ENCODE measurements at places on chromosomes 12 and 14.

DNA sequence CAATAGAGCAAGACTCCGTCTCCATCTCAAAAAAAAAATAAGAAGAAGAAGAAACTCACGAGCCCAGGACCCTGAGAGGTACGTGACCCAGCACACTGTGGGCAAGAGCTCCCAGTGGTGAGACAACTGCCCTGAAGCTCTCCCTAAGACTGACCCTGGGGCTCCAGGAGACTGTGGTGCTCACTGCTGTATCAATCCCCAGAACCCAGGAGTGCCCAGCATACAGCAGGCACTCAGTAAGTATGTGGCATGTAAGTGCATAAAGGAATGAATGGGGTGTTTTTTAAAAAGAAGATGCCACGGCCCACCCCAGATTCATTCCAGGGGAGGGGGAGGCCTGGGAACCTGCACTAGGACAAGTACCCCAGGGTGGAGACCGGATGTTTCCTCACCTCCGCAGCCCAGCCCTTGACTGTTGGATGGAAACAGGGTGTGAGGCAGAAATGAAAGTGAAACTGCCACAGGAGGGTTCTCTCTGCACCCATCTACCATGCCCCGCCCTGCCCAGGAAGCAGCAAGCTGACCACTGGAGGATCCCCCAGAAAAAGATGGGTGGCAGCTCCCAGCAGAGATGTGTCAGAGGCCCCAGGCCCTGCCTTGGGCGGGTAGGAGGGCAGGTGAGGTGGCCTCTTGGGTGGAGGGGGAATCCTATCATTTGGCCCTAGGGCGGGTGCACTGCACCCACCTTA, 12.2 kb downstream of the ITPK1 start:
- peak; percentile 74 for DNase-seq

DNA sequence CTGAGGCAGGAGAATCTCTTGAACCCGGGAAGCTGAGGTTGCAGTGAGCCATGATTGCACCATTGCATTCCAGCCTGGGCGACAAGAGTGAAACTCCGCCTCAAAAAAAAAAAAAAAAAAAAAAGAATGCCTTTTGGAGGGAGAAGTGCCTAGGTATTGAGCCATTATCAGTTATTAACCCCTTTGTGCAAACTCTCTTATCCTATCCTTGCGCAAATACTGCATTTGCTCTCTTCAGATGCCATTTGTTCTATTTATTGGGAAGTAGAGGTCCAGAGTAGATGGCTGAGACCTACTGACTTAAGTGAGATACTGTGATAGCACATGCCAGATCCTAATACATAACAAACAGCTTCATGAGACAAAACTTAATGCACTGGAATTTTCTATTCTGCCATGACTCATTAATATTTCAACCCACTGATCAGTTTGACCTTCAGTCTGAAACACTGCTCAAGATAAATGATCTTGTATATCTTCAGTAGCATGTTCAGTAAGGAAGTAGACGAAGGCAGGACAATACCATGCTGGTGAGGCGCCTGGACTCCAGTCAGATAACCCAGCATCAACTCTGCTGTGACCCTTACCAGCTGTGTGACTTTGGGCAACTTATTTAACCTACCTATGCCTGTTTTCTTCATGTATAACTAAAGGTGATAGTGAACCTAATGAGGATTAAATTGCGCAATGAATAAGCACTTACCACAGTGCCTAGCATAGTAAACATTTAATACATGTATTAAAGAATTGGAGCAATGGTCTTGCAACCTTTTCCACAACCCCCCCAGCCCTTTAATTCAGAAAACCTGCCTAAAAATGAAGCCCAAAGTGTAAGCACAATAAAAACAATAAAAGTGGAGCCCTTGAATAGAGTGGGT, 5.7 kb upstream of the DNAAF2 start:
- DNase-seq = no peak

- DNase-seq = no peak
These were observed 13.5 kb upstream of the GOLGA5 start for GRCh38 chr14:92780444-92781232.

GRCh38 chr12:116616536-116617248, 57.5 kb downstream of the MAP1LC3B2 start:
- no peak for DNase-seq

GRCh38 chr14:29741909-29742401, 185.7 kb downstream of the PRKD1 start:
- no peak for DNase-seq

DNA sequence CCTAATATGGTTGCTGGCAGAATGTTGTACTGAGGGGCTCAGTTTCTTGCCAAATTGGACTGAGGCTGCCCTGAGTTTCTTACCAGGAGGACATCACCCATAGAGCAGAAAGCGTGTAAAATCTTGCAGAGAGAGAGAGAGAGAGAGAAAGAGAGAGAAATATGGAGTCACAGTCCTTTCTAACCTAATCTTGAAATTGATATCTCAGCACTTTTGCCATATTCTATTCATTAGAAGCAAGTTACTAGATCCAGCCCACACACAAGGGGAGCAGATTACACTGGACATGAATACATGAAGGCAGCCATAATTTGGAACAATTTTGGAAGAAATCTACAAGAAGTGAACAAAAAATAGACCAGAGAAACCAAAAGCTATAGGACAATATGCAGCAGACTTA, 4.1 kb upstream of the CD163L1 start:
- no peak for DNase-seq

DNA sequence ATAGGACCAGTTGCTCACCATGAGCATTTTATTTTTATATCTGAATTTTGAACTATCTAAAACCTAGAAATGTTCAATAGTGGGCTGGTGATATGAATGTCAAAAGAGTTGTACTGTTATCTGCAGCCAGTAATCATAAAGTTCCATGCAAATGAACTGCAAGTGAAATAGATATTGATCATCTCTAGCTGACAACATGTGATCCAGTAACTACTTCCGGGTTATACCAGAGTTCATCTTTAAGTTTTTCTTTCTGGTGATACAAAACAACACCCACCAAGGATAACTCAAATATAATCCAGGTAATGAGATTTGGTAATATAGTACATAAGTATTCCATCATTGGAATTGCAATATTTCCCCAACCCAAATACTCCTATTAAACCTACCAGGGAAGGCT, 4.1 kb downstream of the IL26 start:
- no peak for DNase-seq

GRCh38 chr12:88298761-88299242, 156.7 kb downstream of the TMTC3 start:
- no peak for DNase-seq

Measured in CD4-positive, alpha-beta T cell treated with Interleukin-17A for 4 hours (primary cell).